ENCODE measurements at places on chromosomes 16 and 17.

DNA sequence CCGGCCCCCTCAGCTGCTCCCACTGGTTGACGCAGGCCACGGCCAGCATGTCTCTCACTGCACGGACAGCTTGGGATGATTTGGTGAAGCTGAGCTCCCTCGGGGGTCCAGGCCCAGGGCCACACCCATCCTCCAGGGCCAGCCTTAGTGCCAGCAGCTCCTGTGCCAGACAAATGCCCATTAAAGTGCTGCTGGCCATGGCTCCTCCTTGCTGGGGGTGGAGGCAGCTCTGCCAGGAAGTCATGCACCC lies 2.5 kb downstream of the TRIM47 start:
- no peak for DNase-seq

DNA sequence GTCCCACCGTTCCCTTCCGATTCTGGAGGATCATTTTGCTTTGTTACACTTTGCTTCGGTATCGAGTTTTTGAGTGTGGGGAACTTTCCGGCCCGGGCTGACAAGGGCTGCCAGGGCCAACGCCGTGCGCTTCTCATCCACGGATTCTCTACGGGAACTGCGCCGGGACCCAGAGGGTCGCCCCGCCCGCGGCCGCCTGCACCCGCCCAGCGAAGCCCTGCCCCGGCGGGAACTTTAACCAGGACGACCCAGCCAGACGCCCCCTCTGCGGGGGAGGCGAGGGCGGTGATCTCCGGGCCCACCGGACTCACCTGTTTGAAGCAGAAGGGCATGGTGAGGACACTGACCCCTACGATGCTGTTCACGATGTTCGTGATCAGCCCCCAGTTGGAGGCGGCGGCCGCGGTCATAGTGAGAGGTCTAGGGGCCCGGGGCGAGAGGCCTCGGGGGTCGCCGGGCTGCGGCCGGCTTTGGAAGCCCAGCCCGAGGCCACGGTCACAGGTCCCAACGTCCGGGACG lies 536 bp downstream of the SLC38A10 start:
- no peak for DNase-seq

DNA sequence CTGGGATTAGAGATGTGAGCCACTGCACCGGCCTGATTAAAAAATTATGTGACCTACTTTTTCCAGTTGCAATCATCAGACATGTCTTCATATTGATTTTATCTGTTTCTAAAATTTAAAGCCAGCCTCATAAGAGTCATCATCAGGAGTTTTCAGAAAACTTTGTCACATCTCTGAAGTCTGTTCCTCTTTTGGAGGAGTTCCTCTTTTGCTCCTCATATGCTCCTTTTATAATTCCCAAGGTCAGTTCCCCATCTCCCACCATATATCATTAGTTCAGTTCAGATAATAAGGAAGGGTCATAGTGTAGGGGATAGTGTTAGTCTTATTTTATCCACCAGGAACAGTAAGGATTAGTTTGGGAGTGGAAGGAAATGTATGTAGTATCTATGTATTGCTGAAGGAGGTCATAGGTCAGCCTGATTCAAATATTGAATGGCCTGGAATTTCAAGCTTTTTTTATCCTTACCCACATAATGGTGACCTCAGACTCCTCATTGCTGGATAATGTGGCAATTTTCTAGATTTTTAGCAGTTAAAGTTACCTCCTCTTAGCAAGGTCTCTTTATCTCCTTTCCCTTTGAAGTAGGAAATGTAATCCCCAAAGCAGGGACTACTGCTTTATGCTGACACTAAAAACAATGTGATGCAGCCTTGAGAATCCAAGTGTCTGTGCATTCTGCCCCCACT lies 13.8 kb upstream of the DUSP14 start:
- DNase-seq = no peak

- DNase-seq = peak; percentile 89
Measured at GRCh38 chr16:81076566-81077075, 417 bp downstream of the C16orf46 start.

- no peak for DNase-seq
Measured at GRCh38 chr16:53489755-53490154, 13.3 kb downstream of the AKTIP start.

DNA sequence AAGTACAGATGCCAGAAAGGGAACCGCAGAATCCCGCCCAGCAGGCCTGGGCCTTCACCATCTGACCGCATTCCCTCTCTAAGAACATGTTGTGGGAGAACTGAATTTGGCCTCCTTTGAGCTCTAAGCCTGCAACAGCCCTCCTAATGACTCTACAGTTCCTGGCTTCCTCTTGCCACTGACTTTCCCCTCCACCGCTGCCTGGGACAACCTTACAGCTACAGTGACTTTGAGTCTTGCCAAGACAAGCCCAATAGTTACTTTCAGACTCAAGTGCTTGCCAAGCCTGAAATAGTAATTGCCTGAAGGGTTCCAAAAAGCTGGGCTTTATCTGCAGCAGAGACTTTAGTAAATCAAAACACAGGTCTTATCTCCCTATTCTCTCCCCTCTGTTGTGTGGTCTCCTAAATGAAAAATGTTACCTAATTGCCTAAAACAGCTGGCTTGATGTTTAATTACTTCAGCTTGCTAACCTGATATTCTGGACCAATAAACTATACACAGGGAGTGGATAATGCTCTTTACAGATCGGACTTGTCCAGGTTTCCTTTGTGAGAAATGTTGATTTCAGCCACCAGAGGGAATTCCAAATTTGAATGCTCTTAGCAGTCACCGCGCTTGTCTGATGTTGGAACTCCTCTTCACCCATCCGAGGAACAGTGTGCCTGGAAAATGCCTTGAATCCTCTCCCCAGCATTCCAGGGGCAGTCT lies 85.1 kb upstream of the TBX2 start:
- DNase-seq = no peak

DNA sequence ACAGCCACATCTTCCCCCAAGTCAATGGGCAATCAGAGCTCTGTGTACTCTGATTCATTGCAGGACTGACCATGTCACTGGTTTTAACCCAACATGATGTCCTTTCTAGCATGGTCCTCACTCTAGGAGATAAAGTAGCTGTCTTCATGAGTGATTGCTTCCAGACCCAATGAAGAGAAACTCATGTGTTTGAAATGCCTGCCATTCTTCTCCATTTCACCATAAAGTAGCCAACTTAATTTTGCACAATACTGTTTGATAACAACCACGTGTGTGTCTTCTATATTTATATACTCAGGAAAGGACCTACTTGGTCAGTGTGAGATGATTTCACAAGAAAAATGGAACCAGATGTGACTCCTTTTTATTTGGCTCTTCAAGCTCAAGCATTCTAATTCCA lies 172.5 kb downstream of the AXIN2 start:
- no peak for DNase-seq

DNA sequence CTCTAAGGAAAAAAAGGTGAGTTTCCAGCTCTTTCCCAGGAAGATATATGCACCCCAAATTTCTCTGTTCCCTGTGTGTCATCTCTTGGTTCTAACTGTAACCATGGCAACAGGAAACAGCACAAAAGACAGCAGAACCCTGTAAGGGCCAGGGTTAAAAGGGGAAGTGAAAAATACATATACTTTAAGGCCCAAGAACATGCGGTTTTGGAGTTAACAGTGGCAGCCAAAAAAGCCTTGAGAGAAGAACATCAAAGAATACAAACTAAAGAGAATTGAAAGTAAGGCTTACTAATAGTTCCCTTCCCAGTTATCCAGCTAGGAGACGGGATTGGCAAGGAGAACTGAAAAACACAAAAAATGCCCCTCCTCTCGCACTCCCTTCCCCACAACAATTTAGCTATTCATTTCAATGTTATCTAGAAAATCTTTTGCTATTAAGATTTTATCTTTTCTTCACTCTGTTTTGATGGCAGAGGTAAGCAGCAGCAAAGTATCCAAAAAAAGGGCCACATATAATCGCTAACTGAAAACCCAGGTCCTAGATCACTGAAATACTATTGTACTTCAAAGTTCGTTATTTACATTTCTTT lies 1.5 kb downstream of the SPOP start:
- DNase-seq = no peak

- no peak for DNase-seq
Measured at GRCh38 chr16:81137754-81138153, 41.6 kb upstream of the GCSH start.

DNA sequence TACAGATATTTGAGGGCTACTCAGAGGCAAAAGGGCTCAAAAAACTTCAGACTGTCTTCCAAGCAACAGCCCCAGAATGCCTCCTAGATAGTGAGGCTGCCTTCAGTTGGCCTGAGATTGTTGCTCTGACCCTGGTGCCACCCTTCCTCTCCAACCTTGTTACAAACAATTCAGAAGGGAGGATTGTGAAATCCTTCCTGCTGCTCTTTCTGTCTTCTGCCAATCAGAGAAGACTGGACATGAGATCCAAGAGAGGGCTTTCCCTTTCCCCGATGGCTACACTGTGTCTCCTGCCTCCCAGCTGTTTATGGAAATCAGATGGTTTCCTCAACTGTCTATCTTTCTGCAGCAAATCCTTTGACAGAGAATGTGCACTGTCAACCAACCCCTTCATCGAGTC lies 419.9 kb downstream of the CDH13 start:
- DNase-seq = no peak
